ENCODE measurements at places on chromosomes 6 and 20.

GRCh38 chr6:169109411-169110220 is 144.0 kb downstream of the THBS2 start:
- DNase-seq: no peak

GRCh38 chr6:96994660-96995059 is 70.1 kb downstream of the KLHL32 start:
- DNase-seq: no peak

DNA sequence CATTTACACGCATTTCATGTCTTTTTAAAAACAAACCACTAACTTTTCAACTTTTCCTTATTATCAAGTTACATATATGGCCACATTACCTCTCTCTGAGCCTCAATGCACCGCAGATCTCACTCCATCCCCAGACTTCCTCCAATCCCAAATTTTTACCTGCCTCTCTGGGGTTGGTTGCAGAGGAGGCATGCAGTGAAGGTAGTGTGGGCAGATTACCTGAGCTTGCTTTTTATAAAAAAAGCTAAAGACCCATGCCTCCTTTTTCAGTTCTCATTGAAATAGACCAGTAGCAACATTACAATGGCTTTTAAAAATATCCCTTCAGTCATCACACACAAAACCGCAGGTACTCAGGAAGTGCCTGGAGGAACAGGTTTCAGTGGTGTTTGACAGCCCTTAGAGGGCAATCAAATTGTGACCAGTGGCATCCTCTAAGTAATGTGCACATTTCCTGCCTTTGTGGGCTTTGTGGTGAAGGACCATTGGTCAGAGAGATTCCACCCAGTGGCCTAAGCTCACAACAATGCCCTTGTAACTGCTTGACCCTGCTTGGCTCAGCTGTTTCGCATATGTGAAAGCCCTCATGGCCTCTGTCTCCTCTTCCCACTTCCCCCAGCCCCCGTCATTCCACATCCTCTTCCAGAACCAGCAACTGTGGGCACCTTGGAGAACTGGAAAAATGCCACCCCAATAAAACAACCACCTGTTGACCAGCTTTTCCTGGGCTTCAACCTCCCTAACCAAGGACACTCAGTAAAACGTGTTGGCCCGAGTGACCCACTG is 30.2 kb upstream of the IL17A start:
- DNase-seq: no peak

- DNase-seq: no peak
These were observed 14.2 kb downstream of the PAX1 start for GRCh38 chr20:21719592-21720214.

DNA sequence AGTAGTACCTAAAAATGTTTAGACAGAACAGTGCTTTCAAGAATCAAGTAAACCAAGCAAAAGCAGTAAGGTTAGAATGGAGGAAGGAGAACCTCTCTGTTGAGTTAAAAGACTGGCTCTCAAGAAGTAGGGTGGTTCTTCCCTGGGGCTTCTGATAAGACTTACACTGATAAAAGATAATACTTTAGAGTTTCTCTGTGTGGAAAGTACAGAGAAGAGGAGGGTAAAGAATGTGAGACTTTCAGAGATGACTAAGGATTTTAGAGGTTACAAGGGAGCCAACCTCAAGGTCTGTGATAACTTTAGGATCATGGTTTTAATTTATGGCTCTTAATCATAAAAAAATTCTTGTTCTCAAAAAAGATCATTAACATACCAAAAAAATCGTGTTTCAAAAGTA is 30.9 kb upstream of the ALDH8A1 start:
- DNase-seq: no peak

DNA sequence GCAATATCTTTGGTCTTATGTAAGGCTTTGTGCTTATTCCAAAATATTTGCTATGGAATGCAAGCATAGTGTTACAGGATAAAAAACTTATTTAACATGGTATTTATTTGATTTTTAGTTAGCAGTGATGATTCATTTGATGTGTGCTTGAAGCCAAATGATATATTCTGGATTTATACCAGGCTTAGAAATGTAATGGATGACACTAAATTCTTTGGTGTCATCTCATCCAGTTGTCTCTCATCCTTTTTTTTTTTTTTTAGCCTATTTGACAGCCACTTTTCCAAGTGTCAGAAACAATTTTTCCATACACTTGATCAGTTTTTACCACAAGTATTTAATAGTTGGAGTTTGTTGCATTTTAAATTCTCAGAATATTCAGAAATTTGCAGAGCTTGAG is 515.3 kb downstream of the CDKAL1 start:
- DNase-seq: no peak

- DNase-seq: no peak
These were observed 115.3 kb upstream of the ESR1 start for GRCh38 chr6:151692216-151692615.

DNA sequence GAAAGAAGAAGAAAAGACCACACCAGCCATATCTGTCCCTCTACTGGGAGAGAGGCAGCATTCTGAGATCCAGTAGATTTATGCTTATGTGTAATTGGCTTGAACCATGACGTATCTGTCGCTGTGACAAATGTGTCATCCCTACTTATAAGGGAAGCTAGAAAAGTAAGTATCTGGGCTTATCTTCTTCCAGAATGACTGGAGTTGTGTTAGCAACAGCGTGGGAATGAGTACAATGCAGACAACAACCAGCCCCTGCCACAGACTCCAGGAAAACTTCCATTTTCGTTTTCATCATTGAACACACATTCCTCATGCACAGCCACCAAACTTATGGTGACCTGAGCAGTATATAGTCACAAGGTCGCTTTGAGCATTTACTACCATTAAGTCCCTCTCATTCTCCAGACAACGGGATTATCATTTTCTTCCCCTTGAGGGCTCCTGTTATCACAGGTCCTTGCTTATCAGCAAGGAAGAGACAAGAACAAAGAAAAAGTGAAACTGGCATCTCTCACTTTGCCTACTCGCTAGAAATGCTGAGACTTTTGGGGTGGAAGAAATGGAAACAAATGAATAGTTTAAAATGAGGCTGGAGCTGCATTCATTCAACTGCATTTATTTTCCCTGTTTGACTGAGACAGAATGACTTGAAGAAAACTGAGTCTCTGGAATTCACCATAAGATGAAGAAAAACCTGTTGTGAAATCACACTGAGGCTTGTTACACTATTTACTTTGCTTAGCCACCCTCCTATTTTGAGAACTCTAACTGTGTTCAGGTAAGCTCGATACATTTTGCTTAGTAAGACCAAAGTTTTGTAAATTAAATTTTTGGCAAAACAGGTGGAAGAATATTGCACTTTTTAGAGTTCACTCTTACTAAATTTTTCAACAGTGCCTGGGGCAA is 149.3 kb upstream of the FOXQ1 start:
- DNase-seq: no peak

DNA sequence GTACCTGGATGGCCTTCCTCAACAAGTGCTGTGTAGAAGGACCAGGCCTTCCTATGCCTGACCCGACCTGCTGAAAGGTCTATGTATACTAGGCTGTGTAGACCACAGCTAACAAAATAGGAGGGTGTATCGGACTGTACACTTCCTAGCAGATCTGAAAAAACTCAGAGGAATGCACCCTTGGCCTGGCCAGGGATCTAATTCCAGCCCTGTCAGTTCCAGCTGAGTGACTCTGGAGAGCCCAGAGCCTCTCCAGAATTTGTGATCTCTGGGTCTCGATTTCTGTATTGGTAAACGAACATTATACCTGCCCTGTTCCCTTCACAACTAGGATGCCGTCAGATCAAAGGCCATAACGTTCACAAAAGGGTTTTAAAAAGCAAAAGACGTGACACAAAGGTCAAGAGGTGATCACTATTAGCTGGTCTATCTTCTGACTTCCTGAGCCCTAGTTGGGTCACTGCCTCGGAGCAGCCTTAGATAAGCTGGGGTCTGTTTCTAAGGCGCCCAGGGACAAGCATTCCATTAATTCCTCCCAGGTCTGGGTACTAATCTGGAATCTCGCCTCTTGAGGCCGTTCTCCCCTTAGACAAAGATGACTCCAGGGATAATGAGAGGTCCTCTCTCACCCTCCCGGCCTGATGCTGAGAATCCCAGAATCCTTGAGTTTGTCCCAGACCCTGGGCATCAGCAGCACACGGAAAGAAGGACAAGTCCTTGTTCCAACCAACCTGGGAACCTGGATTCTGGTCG is 13.9 kb downstream of the MTCH1 start:
- no peak for DNase-seq

Data from NCI-H1048 (cell line).